Aorta (tissue), 5 donors: ENCODE measurements at places on chromosomes 4 and X.
A peak's percentile ranks its signal among the peaks of the same experiment; 100 is the strongest.

- no peak for DNase-seq
- H3K27ac ChIP-seq = no peak overlapping the region
- H3K36me3 ChIP-seq = no peaks in the 10 kb centered on the region
- H3K4me1 ChIP-seq = no peaks in the 10 kb centered on the region
Measured at GRCh38 chr4:144614850-144615585, 30.9 kb upstream of the HHIP start.

- no peak for DNase-seq
- H3K4me3 ChIP-seq = no peak overlapping the region
- H3K4me1 ChIP-seq = no peaks in the 10 kb centered on the region
- no peaks in the 10 kb centered on the region for H3K36me3 ChIP-seq
Measured at GRCh38 chrX:16882169-16882568, 12.0 kb upstream of the RBBP7 start.

GRCh38 chr4:158622251-158622650, 49.4 kb downstream of the C4orf46 start:
- H3K4me1 ChIP-seq = no peaks in the 10 kb centered on the region
- H3K4me3 ChIP-seq = no peak overlapping the region
- no peak for DNase-seq

DNA sequence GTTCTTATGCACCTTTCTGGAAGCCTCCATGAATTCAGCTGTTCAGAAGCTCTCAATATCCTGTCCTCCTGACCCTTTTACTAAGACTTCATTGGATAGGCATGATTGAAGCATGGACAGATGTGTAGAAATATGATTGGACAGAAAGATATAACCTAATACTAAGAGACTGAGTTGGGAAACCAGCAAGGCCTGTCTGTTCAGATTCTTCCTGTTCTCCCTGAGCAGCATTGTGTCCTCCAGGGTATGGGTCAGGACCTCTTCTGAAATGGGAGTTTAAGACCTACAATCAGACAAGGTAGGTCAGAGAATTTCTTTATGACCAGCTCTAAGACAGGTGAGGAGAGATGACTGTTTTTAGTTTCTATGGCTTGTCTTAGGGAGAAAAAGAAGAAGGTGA, 23.9 kb upstream of the MAGEA11 start:
- H3K4me3 ChIP-seq = no peak overlapping the region
- no peaks in the 10 kb centered on the region for H3K4me1 ChIP-seq
- no peak overlapping the region for H3K27ac ChIP-seq
- H3K27me3 ChIP-seq = no peaks in the 10 kb centered on the region
- H3K36me3 ChIP-seq = no peaks in the 10 kb centered on the region

GRCh38 chrX:21376636-21377035, 2.4 kb downstream of the CNKSR2 start:
- no peaks in the 10 kb centered on the region for H3K36me3 ChIP-seq
- H3K27ac ChIP-seq = no peak overlapping the region
- H3K4me1 ChIP-seq = no peaks in the 10 kb centered on the region
- DNase-seq = no peak
- no peaks in the 10 kb centered on the region for H3K27me3 ChIP-seq

- H3K4me1 ChIP-seq = no peaks in the 10 kb centered on the region
- H3K4me3 ChIP-seq = no peak overlapping the region
- no peaks in the 10 kb centered on the region for H3K36me3 ChIP-seq
Measured at GRCh38 chr4:7167706-7168105, 24.6 kb upstream of the SORCS2 start.

- DNase-seq = no peak
- no peaks in the 10 kb centered on the region for H3K36me3 ChIP-seq
- H3K27me3 ChIP-seq = no peaks in the 10 kb centered on the region
- H3K4me1 ChIP-seq = no peaks in the 10 kb centered on the region
- no peak overlapping the region for H3K4me3 ChIP-seq
Measured at GRCh38 chr4:117326091-117326490, 240.7 kb upstream of the TRAM1L1 start.

- no peaks in the 10 kb centered on the region for H3K27me3 ChIP-seq
- H3K4me1 ChIP-seq = no peaks in the 10 kb centered on the region
- no peaks in the 10 kb centered on the region for H3K36me3 ChIP-seq
- H3K27ac ChIP-seq = no peak overlapping the region
- H3K4me3 ChIP-seq = no peak overlapping the region
Measured at GRCh38 chr4:26141911-26142638, 178.7 kb upstream of the RBPJ start.

- no peaks in the 10 kb centered on the region for H3K36me3 ChIP-seq
- no peak for DNase-seq
- H3K4me3 ChIP-seq = no peak overlapping the region
- no peaks in the 10 kb centered on the region for H3K27me3 ChIP-seq
- no peaks in the 10 kb centered on the region for H3K4me1 ChIP-seq
- H3K27ac ChIP-seq = no peak overlapping the region
Measured at GRCh38 chr4:14620567-14621141, 381.6 kb upstream of the CPEB2 start.

DNA sequence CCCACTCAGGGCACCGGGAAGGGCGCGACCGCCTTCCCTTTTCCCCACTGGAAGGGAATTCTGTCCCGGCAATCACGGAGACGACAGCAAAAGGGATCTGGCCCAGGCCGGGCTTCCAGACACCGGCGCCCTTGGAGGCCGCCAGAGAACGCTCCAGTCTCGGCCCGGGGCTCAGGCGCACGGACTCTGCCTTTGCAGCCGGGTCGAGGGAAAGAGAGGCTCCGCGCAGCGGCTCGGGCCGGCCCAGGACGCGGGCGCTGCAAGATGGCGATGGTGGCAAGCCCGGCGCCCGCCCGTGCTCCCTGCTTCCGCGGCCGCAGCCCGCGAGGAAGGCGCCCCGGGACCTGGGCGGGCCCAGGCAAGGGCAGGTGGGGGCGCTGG, 1.1 kb downstream of the CTBP1 start:
- peaks cover 3% of the 10 kb centered on the region for H3K4me1 ChIP-seq
- no peaks in the 10 kb centered on the region for H3K27me3 ChIP-seq
- H3K4me3 ChIP-seq = peak overlapping the region; percentile 76
- H3K27ac ChIP-seq = peak overlapping the region; percentile 88
- no peak for DNase-seq

DNA sequence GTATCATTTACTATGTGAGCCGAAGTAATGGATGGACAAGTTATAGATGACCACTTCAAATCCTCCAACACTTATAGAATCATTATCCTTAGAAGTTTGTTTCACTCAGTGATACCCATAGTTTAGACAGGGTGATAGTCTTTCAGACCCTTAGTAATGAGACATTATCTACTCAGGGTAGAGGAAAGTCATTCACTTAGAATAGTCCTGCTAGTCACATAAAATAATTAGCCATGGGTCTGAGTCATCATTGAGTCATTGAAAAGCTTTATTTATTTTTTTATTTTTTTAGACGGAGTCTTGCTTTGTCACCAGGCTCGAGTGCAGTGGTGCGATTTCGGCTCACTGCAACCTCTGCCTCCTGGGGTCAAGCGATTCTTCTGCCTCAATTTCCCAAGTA, 321.7 kb upstream of the FSTL5 start:
- no peak overlapping the region for H3K4me3 ChIP-seq
- no peaks in the 10 kb centered on the region for H3K36me3 ChIP-seq
- no peaks in the 10 kb centered on the region for H3K4me1 ChIP-seq
- no peak for DNase-seq
- H3K27me3 ChIP-seq = no peaks in the 10 kb centered on the region
- H3K27ac ChIP-seq = no peak overlapping the region

DNA sequence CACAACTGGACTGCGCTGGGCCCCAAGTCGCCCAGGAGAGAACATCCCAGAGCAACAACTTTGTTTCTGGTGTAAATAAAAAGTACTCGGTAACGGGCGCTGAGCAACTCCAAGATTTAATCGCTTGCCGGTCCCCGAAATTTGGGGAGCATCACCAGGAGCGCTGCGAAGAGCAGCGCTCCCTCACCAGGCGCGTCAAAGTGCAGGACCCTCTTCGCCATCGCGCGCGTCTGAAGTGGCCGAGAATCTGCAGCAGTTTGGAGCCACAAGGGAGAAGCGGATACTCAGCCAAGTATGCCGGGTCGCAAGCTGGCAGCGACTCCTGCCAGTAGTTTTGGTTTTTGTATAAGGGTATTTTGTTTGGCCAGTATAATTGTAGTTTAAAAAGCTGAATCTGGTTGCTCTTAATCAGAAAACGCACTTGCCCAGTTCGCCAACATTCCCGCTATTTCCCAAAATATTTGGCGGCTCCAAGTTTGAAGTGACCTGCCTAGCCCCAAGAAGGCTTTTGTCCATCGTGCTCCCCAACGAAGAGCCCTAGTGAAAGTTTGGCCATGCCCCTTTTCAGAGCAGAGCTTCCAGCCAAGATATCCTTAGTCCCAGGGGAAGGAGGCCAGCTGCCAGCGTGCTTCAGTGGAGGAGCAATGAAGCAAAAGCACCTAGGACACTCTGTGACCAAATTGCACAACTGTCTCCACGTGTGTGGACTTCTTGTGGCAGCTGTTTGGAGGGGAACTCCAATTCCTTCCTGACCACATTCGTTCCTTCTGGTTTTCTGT, 557 bp upstream of the KDR start:
- no peaks in the 10 kb centered on the region for H3K27me3 ChIP-seq
- peak overlapping the region; percentile 35 for H3K4me3 ChIP-seq
- DNase-seq = peak; percentile 39
- H3K27ac ChIP-seq = no peak overlapping the region
- no peaks in the 10 kb centered on the region for H3K36me3 ChIP-seq

DNA sequence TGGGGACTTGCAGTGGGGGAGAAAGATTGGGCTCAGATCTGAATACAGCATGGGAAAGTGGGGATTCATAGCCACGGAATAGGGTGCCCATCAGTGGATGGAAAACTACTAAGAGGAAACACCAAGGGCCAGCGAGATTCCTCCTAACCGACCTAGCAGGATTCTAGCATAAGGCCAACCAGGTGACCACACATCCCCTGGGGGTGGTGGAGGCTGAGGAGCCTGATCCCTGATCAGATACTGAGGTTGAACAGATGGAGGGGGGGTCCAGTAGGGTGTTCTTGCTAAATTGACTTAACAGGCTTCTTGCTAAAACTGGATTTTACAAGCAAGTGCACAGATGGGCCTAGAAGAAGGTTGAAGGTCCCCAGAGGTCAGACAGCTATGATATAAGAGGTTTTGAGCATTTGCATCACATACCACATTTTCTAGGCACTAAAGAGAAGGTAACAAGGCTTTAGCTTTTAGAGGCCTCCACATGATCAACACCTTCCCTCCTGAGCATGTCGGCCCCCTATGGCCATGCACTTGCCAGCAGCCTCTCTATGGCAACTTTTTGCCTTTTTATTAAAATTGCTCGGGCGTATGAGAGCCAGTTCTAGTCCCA, 69.1 kb upstream of the PUDP start:
- no peak overlapping the region for H3K27ac ChIP-seq
- H3K4me3 ChIP-seq = no peak overlapping the region
- H3K27me3 ChIP-seq = no peaks in the 10 kb centered on the region

DNA sequence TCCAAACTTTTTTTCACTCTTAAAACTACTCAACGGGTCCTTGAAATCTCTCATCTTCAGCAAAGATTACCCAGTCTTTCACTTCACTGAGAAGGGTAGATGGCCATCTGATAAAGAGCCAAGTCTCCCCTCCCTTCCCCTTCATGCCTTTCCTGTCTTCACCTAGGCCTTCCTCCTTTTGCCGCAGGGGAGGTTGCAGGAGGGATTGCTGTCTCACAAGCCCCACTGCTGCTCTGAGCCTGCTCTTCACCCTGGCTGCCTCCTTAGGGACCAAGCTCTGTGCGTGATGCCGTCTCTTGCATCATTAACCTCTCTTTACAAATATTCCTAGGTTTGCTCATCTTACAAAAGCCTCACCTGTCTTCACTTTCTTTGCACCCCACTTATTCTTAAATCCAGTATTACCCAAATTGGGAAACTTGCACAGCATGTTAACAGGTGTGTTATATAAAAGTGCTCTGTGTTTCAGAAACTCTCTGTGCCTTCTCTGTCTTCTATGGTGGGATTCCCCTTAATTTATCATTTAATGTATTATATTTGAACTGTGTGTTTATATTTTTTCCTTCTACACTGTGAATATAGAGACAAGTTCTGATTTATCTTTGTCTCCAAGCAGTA, 3.8 kb downstream of the ZFX start:
- H3K4me3 ChIP-seq = no peak overlapping the region
- H3K27ac ChIP-seq = no peak overlapping the region
- DNase-seq = no peak
- H3K27me3 ChIP-seq = no peaks in the 10 kb centered on the region
- H3K36me3 ChIP-seq = no peaks in the 10 kb centered on the region

- no peaks in the 10 kb centered on the region for H3K4me1 ChIP-seq
- H3K27me3 ChIP-seq = no peaks in the 10 kb centered on the region
- DNase-seq = no peak
- no peak overlapping the region for H3K4me3 ChIP-seq
Measured at GRCh38 chrX:63869506-63869905, 84.5 kb upstream of the ARHGEF9 start.

GRCh38 chr4:40228497-40229365, 31.9 kb downstream of the RHOH start:
- no peaks in the 10 kb centered on the region for H3K27me3 ChIP-seq
- no peak for DNase-seq
- no peaks in the 10 kb centered on the region for H3K4me1 ChIP-seq
- H3K4me3 ChIP-seq = no peak overlapping the region
- no peak overlapping the region for H3K27ac ChIP-seq

DNA sequence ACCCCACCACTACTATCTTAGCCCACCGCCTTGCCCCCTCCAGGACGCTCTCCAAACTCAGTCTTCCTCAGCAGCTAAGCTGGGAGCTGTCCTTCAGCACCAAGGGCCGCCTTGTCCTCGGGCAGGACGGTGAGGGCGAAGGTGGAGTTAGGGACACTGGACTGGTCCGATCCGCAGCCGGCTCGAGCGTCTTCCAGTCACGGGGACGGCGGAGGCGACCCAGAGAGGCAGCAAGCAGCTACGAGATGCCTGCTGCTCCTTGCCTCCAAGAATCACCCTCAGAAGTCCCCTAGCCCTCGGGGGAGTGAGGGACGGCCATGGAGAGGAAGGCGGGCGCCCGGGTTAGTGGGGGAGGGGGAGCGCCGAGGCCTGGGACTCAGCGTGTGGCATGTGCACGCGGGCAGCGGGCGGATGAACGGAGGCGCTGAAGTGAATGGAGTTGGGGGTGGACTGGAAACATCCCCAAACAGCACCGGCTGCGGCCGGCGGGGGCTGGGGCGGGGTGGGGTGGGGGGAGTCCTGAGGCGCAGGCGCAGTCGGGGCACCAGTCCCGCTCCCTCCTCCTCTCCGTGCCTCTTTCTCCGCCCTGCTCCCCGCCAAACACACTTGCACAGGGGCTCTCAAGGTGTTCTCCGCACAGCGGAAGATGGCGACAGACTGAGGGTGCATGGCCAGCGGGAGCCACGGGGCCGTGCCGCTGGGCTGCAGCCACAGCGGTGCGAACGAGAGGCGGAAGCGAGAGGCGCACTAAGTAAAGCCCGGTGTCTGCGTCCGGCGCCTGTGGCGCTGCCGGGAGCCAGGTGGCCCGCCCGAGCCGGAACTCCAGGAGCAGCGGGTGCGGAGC, at the start of gene NALF2:
NALF2 (plus strand) TSS at position 545 of the 844 bp plus-strand sequence. CDS start 957 bp downstream, outside the sequence.
- peak; percentile 84 for DNase-seq
- H3K27ac ChIP-seq = no peak within 1 kb of the TSS
- no peaks in the 10 kb centered on the region for H3K4me1 ChIP-seq
- H3K4me3 ChIP-seq = peak within 1 kb of the TSS; percentile 4

DNA sequence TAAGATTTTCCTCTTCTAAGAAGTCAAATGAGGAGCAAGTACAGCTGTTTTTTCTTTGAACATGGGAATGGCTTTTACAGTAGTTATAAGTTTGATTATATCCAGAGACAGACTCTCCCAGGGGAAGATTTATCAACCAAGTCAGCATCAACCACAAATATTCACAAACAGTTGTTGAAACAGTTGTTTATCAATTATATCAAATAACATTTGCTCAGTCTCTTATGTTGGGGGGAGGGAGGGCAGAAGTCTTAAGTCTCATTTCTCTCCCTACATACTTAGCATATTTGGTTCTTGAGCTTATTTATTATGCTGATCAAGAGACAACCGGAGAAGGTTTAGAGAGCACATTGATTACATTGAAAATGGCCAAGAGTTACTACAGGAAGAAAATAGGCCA, 110.1 kb downstream of the FBXO8 start:
- H3K4me3 ChIP-seq = no peak overlapping the region
- no peak overlapping the region for H3K27ac ChIP-seq
- DNase-seq = no peak
- peaks cover 1% of the 10 kb centered on the region for H3K27me3 ChIP-seq
- H3K36me3 ChIP-seq = no peaks in the 10 kb centered on the region
